ENCODE measurements at places on chromosomes 12 and 14.
A peak's percentile ranks its signal among the peaks of the same experiment; 100 is the strongest.

DNA sequence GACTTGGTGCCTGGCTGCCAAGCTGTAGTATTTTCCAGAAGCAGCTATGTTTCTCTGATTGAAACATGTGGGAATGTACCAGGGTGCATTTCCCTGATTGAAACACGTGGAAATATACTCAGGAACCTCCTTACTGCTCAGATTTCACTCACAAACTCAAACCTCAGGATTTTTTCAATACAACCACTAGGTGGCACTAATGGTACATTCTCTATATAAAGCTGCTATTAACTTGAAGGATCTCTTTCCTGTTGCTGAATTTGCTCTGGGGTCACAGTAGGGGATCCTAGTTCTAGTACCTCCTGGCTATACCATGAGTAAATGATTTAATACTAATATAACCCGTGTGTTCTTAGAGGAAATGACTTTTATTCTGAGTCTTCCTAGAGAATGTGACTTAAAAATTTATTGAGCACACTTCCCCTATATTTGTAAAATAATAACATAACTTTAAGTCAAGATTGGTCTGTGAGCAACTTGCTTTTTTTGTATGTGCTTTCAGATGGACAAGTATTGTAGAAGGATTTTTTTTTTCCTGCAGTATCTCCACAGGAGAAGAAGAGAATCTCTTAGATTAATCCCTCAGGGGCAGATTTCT lies 173.8 kb upstream of the MIS18BP1 start:
- peak; percentile 42 for DNase-seq

DNA sequence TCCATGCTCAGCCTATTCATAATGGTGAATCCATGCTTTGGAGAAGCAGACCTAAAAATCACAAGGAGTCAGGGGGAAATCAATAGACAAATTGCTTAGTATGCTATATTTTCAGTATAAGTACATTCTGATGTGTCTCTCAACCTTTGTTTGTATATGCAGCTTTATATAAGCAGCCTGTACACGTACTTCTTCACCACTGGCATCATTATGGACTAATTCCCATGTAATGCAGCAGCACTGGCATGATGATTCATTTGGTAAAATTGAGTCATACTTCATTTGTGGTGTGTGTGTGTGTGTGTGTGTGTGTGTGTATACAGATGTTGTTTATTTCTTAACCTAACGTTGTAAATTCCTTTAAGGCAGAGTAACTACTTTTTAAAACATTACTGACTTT lies 10.9 kb downstream of the DCP1B start:
- peak; percentile 65 for DNase-seq

- DNase-seq = no peak
These were observed 22.3 kb downstream of the PLEKHG3 start for GRCh38 chr14:64726585-64726890.

GRCh38 chr12:12209043-12209442 lies 57.8 kb downstream of the LRP6 start:
- no peak for DNase-seq

- peak; percentile 77 for DNase-seq
These were observed at the start of gene PIANP for GRCh38 chr12:6700646-6701051. Gene PIANP, minus strand, starts transcription at chr12:6700815. Its CDS starts 2,754 bp downstream, at chr12:6698061.

GRCh38 chr14:85415015-85415712 lies 114.8 kb upstream of the FLRT2 start:
- peak; percentile 47 for DNase-seq

GRCh38 chr12:89880690-89881350 lies 172.2 kb upstream of the ATP2B1 start:
- DNase-seq = no peak

- DNase-seq = no peak
These were observed 34.2 kb upstream of the C12orf50 start for GRCh38 chr12:88063375-88063774.

DNA sequence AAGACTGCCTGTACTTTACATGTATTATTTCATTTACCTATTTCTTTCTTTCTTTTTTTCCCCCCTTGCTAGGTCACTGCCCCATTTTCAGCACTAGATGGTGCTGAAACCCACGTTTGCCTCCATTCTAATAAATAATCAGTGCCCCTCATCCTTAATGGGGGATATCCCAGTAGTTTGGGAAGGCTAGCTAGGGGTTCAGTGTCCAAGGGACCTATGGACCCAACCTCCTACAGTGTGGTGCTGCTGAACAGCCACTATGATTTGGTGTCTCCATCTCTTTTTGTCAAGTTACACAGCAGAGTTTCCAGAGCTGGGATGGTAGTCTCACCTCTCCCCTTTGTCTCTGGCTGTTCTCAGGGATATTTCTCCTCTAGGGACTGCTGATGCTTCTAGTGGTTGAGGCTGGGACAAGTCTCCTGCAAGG lies 6.5 kb upstream of the HCFC2 start:
- DNase-seq = no peak

DNA sequence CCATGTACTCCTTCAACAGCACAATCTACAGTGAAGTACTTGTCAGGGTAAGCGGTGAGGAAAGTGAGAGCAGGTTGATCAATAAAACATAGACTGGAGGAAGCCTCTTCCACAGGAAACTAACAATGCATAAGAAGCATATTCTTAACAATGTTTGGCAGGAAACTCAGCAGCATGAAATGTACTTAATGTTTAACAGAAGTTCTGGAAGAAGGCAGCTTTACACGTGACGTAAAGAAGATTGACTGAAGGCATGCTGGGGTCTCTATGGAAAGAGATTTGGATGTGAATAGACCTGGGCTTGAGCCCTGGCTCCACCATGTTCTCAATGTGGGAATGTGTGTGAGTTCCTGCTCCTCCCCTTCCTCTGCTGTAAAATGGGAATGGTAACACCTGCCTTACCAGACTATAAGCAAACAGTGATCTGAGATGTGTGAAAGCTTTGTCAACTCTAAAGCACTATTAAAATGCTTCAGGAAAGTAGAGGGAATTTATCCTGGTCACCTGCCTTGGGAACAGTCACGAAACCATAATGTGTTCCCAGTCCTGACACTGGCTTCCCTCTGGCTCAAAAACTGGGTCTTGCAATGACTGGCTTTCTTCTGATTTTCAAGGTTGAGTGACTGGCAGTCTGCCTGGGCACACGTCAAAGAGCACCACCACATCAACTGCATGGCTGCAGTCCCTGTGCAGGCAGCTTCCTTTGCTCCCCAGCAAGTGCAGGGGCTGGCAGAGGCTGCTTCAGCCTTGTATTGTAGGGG lies 384.6 kb downstream of the APAF1 start:
- peak; percentile 43 for DNase-seq

- no peak for DNase-seq
These were observed 438.9 kb downstream of the NAV3 start for GRCh38 chr12:78269620-78270019.

GRCh38 chr12:1351926-1352325 lies 242.5 kb downstream of the FBXL14 start:
- DNase-seq = no peak

- DNase-seq = no peak
These were observed 68.6 kb downstream of the EEA1 start for GRCh38 chr12:92860521-92860920.

GRCh38 chr12:49928471-49928870 lies 22.1 kb upstream of the AQP2 start:
- DNase-seq = no peak

- no peak for DNase-seq
These were observed 912.4 kb upstream of the ATXN7L3B start for GRCh38 chr12:73625226-73625625.

DNA sequence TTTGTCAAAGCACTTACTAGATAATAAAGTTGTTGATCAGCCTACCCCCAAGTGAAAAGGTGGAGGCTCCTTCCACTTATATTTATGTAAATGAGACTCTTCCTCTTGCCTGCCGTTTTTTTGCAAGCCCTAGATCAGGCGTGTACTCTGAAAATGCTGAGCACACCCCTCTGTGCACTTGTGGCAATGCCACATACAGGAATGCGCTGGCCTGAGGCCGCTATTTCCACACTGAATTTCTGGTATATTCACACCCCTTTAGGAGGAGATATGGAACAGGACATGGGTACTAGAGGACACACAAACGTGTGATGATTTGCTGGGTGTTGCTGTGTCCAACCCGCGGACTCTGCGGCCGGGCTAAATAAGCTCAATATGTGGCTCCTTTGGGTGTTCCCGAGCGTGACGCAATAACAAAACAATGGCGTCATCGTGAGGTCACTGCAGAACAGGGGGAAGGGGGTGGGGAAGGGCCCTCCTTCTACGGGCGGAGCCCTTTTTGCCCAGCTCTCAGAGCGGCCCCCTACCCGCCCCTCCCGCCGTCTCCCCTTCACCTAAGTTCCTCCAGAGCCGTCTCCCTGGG lies 554 bp upstream of the TSPAN31 start:
- DNase-seq = no peak

DNA sequence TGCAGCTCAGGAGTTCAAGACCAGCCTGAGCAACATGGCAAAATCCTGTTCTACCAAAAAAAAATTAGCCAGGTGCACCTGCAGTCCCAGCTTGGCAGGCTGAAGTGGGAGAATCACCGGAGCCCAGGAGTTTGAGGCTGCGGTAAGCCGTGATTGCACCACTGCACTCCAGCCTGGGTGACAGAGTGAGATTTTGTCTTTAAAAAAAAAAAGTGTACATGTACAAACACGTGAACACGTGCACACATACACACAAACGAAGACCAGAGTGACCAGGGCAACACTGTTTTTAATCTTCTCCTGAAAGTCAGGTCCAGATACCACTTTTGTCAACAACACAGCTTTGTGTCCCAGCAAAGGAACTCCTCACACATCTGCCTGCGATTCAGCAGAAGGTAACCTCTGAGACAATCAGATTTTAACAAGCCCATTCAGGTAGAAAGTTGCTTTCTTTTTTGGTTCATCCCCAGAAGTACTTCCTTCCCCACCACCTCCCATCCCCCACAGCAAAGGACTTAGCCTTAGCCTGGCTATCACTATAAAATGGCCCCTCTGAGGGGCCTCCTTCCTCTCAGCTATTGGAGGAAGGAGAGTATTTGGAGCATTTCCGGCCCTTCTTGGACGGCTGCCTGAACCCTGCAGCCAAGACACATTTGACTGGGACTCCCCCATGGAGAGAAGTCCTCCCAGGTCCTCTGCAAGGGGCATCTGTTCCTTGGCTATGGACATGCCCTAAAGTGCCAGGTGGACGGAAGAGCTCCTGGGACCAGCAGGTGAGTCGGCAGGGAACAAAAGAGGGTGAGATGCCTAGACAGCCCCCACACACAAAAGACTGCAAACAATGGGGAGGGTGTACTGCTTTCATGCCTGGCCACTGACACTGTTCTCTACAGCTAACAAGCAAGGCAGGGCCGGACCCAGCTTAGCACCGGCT lies 9.8 kb downstream of the CTDSP2 start:
- peak; percentile 99 for DNase-seq

DNA sequence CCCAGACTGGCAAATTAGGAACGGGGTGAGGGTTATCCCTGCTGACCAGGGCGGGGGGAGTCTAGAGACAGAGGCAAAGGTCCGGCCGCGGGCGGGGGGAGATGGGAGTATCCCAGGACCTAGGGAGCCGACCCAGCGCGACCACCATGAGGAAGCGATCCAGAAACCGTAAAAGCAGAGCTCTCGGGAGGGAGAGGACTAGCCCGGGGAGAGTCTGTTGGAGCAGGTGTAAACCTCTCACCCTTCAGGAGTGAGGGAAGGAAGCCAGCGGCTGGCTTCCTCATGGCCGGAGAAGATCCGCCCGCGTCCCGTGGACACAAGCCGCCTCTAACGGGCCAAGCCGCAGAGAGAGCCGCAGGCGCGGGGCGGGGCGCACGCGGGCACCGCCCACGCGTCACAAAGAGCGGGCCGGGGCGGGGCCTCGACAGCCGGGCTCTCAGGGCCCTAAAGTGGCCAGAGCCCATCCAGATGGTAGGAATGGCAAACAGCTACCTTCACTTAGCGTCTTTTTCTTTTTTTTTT lies at the start of gene ACRBP:
Gene ACRBP, minus strand, starts transcription at position 350 of the 522 bp plus-strand sequence. Its CDS starts 66 bp downstream, at position 284.
- DNase-seq = peak; percentile 65

DNA sequence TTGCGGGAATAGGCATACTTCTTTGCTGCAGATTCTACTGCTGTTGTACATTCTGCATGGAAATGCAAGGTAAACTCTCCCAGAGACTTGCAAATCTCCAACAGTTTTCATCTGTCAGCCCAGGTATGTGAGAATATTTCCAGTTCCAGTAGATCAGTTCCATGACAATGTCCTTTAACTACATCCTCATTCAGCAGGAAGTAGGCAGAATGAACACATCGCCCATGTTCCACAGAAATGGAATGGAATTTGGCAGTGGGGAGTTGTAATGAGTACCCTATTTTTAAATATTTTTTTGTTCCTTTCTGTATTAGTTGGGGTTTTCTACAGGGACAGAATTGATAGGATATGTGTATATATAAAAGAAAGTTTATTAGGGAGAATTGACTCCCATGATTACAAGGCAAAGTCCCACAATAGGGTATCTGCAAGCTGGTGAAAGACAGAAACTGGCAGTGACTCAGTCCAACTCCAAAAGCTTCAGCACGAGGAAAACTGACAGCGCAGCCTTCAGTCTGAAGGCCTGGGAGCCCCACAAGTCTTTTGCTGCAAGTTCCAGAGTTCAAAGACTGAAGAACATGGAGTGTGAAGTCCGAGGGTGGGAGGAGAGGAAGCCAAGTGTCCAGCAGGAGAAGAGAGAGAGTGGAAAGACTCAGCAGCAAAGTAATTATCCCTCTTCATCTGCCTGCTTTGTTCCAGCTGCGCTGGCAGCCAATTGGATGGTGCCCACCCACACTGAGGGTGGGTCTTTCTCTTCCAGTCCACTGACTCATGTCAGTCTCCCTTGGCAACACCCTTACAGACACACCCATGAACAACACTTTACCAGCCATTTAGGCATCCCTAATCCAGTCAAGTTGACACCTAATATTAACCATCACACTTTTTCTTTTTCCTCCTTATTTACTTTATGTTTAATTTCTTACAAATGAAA lies 110.4 kb upstream of the SCAF11 start:
- no peak for DNase-seq
